ENCODE measurements at places on chromosomes 3 and 15. TPM values are rescaled to one million over a fixed set of nuclear protein-coding genes. Genes with fewer than 3 reads are reported as not detected.

CMTM7 gene
- total RNA-seq, result 57.4 TPM

PROS1 gene
- 80.2 TPM for total RNA-seq

ITIH3 gene
- total RNA-seq, result not detected

SGO1 gene
- 0.50 TPM for total RNA-seq
